AML-193 (cell line): ENCODE measurements at places on chromosomes 6 and 20.

- DNase-seq: no peak
These were observed 90.3 kb downstream of the RNF144B start for GRCh38 chr6:18477301-18477941.

DNA sequence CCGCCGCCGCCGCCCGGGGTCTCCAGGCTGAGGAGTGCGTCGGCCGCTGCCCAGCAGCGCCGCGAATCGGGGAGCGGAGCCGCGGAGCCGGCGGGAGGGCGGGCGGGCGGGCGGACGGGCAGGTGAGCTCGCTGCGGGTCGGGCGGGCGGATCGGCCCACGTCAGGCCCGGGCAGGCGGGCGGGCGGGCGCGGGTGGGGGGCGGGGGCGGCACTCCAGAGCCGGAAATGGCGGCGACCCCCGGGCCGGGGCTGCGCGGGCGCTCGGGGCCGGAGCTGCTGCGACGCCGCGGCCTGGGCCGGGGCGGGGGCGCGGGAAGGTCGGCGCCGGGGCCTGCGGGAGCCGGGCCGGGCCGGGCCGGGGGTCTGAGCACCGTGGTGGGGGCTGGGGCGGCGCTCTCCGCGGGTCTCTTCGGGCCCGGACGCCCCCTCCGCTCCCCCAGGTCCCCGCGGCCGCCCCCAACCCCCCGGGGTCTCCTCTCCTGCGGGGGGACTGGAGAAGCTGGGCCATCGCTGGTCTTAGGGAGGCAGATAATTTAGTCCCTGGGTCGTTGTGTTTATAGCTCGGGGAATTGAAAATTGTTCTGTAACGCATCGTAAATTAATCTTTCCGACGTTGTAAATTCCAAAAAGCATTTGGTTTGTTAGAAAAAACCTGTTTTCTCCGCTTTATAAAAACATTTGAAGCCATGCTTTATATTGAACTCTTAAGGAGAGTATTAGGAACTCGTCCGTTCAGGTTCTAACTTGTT is 451 bp downstream of the DNAJC5 start:
- DNase-seq: no peak

GRCh38 chr6:90978046-90978445 is 391.2 kb upstream of the MAP3K7 start:
- no peak for DNase-seq

DNA sequence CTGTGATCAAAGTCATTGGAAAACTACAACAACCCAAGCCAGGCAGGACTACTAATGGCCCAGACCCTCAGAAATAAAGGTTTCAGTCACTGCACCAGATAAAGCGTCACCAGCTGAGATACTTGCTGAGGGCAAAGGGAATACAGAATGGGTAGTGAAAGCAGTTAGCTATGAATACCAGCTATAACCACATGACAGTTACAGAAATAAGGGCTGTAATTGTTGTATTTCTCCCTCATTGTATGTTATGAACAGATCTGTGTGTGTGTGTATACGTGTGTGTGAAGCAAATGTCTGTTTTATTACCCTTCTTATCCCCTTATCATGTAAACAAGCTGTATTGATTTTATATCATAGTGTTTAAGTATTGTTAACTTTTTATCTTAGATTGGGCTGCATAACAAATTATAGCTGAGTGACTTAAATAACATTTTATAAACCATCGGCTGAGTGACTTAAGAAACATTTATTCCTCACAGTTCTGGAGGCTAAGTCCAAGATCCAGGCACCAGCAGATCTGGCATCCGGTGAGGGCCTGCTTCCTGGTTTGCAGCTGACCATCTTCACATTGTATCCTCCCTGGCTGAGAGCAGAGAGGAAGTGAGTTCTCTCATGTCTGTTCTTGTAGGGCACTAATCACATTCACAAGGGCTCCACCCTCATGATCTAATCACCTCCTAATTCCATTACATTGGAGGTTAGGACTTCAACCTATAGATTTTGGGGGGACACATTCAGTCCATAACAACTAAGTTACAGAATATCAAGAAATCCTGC is 46.0 kb upstream of the VSX1 start:
- no peak for DNase-seq

DNA sequence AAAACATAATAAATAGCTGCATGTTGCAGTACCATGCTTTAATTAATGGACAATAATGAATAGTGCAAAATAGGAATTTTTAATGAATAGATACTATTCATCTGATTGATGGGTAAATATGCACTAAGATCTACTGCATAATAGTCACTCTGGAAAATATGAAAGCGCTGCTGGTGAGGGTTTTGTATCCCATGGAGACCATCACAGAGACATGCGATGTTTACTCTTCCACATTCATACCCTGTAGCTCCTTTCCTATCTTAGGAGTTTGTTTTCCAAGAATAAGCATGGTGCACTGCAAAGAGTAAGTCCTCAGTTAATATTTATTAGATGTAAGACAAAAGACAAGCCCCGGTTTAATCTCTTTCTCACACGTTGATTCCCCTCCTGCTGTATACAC is 81.4 kb downstream of the NRSN1 start:
- no peak for DNase-seq

DNA sequence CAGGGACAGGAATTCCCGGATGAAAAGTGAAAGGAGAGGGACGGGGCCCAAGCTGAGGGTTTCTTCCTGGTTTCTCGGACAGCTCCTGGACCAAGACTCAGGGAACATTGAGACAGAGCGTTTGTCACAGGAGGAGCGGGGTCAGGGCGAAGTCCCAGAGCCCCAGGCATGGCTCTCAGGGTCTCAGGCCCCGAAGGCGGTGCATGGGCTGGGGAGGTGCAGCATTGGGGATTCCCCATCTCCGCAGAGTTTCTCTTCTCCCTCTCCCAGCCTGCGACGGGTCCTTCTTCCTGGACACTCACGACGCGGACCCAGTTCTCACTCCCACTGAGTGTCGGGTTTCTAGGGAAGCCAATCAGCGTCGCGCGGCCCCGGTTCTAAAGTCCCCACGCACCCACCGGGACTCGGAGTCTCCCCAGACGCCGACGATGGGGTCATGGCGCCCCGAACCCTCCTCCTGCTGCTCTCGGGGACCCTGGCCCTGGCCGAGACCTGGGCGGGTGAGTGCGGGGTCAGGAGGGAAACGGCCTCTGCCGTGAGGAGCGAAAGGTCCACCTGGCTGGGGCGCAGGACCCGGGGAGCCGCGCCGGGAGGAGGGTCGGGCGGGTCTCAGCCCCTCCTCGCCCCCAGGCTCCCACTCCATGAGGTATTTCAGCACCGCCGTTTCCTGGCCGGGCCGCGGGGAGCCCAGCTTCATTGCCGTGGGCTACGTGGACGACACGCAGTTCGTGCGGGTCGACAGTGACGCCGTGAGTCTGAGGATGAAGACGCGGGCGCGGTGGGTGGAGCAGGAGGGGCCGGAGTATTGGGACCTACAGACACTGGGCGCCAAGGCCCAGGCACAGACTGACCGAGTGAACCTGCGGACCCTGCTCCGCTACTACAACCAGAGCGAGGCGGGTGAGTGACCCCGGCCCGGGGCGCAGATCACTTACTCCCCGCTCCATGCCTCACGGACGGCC is 54.6 kb upstream of the POLR1H start:
- no peak for DNase-seq

DNA sequence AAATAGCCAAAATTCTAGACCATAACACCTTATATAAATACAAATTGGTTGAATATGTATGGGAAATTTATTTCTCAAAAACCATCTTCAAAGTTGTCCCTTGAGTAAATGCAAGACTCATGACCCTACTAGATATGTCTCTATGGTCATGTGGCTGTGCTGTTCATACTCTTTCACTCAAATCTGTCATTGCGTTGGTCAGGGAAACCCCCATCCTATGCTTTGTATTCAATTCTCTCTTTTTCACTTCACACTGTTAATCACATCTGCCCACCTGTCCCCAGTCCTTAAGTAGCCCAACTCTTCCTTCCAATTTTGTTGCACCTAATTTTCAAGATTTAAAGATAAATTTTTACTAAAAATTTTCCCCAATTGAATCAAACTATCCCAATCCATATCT is 51.0 kb downstream of the RPS12 start:
- DNase-seq: no peak

DNA sequence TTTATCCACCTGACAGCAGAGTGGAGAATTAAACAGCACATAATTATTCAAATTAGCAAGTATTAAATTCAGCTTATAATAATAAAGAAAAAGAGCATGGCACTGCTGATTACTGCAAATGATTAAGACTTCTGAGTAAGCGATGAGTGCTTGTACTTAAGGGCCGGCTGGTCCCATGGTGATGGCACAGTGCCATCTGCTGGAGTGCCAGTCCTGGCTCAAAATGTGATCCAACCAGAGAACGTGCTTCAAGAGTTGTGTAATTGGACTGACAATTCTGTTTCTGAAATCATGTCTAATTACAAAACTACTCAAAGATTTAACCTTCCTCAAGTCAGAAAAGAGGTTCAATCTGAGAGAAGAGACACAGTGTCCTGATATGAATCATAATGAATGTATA is 181.6 kb upstream of the RGS17 start:
- peak; percentile 70 for DNase-seq

GRCh38 chr20:20370094-20370575 is 2.2 kb downstream of the INSM1 start:
- DNase-seq: no peak

- DNase-seq: no peak
These were observed 62.5 kb upstream of the ZNFX1 start for GRCh38 chr20:49340161-49340966.

- no peak for DNase-seq
These were observed 68.4 kb downstream of the EYA4 start for GRCh38 chr6:133309579-133309978.

DNA sequence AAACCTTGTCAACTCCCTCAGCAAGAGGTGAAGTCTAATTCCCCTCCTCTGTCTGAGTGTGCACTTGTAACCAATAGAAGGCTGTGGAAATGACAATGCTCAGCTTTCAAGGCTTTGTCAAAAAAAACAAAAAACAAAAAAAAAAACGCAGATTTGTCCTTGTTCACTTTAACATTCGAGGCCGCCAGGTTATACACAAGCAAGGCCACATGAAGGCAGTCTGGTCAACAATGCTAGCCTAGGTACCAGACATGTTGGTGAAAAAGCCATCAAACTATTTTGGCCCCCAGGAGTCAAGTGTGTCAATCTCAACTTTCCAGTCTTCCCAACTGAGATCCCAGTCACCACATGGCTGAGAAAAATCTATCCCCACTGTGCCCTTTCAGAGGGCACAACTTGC is 92.3 kb downstream of the CDK19 start:
- DNase-seq: no peak

- DNase-seq: no peak
These were observed 599.4 kb upstream of the CITED2 start for GRCh38 chr6:139973669-139974344.

DNA sequence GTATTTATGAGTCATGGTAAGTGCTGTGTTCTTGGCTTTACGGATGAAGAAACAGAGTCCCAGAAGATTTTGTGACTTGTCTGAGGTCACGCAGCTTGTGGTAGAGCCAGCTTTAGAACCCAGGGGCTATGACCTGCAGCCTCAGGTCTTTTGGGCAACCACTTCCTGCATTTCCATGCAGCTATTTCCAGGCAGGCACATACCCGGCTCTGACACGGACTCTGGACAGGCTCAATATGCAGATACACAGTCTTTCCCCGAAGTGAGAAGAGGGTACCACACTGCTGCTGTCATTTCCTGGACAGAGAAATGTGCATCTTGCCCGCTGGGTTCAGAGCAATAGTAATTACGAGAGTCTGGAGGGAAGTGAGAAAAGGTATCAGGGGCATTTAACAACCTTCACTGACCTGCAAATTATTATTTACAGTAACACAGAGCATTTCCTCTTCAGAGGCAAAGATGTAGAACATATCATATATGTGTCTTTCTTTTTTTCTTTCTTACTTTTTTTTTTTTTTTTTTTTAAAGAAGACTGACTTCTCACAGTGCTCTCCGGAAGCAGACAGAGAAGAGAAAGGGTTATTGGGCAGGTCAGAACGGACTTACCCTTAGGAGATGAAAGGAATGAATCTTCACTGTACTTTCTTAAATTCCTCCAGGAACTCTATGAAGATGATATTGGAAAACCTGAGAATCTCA is 185.1 kb downstream of the CLIC5 start:
- DNase-seq: peak; percentile 47

- no peak for DNase-seq
These were observed 14.7 kb upstream of the RAB22A start for GRCh38 chr20:58294497-58295455.

DNA sequence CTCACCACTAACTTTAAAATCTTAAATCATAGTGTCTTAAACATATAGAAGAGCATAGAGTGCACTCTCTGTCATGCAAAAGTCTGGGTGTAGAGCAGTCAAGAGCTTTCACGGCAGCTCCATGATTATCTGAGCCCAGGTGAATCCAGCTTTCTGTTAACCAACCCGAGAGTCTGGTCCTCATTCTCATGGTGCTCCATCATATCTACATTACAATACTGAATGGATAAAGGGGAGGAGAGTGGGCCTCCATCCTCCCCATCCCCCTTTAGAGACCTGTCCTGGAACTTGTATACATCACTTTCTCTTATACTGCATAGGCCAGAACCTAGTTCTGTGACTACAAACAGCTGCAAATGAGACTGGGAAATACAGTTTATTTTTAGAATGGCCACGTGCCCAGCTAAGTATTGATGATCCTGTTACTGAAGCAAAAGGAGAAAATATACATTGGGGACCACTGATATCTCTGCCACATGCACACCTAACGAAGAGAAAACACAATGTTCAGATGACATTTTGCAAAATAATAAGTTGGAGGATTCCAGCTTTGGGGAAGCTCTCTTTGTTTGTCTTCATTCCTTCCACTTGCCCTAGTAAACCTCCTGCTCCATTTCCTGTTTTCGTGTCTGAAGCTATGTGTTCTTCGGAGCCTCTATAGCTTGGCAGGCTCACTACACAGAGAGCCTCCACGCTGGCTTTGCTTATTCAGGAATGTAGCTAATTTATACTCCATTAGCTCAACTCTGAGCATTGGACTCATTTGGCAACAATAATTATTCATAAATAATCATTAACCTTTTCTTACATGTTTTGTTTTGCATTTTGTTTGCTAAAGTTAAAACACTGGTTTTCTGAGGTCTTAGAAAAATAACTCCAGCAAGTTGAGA is 110.1 kb downstream of the IYD start:
- no peak for DNase-seq
